ENCODE measurements at places on chromosomes 3 and 15.

GRCh38 chr15:84685304-84685703, 27.3 kb upstream of the NMB start:
- no peak for DNase-seq

DNA sequence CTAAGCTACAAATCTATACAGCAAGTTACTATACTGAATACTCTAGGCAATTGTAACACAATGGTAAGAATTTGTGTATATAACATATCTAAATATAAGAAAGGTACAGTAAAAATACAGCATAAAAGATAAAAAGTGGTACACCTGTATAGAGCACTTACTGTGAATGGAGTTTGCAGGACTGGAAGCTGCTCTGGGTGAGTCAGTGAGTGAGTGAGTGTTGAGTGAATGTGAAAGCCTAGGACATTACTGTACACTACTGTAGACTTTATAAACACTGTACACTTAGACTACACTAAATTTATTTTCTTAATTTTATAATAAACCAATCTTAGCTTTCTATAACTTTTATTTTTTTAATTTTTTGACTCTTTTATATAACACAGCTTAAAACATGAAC, 123.1 kb downstream of the ZMAT3 start:
- no peak for DNase-seq

DNA sequence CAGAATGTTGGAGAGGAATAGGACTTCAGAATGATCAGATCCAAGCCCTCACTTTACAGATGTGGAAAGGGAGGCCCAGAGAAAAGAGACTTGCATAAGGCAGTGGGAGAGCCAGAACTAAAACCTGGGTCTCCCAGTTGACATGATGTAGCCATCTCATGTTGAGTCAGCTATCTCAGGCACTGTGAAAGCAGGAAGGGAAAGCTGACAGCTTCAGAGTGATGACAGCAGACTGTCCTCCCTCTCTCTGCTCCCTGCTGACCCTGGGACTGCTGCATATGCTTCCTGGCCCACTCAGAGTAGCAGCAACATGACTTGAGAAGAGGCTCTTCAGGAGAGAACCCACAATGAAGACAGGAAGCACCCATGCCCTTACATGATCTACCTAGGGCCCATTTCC, 14.7 kb downstream of the FHIT start:
- DNase-seq = no peak

DNA sequence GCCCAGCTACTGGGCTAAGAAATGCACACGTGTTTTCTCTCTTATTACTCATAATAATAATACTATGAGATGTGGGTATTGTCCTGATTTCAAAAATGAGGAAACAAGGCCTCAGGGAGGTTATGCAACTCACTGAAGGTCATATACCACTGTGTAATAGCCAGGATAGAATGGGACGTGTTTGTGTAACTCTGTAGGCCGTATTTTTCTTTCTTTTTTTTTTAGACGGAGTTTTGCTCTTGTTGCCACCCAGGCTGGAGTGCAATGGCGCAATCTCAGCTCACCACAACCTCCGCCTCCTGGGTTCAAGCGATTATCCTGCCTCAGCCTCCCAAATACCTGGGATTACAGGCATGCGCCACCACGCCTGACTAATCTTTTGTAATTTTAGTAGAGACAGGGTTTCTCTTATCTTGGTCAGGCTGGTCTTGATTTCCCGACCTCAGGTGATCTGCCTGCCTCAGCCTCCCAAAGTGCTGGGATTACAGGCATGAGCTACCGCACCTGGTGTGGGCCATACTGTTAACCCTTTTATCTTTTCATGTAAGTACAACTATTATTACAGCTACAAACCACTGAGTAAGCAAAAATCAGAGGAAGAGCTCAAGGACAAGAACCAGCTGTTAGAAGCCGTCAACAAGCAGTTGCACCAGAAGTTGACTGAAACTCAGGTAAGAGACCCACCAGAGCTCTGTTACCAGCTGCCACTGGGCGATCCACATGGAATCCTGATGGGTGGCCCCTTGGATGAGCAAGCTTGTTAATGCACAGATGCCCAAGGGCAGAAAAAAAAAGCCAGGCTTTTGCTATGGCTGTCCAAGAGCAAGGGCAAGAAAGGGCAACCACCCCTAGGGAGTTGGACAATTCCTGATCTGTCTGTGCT, 6.7 kb downstream of the KNSTRN start:
- no peak for DNase-seq

- no peak for DNase-seq
Measured at GRCh38 chr15:96225642-96226259, 104.7 kb upstream of the NR2F2 start.

- DNase-seq = no peak
Measured at GRCh38 chr3:171175741-171176234, 149.3 kb upstream of the SLC2A2 start.

Data from stimulated activated CD8-positive, alpha-beta memory T cell treated with anti-CD3 and anti-CD28 coated beads, Interleukin-7, amount 100 ng/mL, for 4 hours (primary cell).